ENCODE measurements at places on chromosomes 13 and 19.
A peak's percentile ranks its signal among the peaks of the same experiment; 100 is the strongest.

DNA sequence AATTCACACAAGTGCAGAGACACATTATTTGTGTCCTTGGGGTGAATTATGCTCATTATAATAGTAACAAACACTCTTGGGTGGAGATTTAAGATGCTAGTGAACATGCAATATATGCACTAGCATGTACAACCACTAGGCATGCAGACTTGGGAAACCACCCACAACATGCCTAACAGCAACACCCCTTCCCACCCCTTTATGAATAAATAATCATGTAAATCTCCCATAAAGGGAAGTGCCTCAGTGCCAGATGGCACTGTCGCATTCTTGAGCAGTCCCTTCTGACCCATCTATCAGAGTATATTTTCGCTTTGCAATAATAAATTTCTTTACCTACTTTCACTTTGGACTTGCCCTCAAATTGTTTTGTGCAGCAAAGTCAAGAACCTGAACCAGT lies 1362.2 kb downstream of the OLFM4 start:
- no peak for DNase-seq

- no peak for DNase-seq
Observed at GRCh38 chr19:31178833-31179470, 170.3 kb downstream of the TSHZ3 start.

DNA sequence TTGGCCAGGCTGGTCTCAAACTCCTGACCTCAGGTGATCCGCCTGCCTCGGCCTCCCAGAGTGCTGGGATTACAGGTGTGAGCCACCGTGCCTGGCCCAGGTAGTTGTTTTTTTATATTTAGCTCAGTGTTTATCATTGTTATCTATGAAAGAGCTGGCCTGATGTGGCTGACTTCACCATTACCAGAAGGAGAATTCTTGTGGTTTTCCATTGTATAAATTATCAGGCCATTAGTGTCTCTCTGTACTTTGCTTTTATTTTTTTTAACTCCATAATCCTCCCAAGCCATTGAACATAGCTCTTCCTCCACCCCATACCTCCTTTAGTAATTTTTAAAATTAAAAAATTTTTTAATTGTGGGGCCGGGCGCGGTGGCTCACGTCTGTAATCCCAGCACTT lies 24.2 kb downstream of the CERS4 start:
- DNase-seq: no peak

DNA sequence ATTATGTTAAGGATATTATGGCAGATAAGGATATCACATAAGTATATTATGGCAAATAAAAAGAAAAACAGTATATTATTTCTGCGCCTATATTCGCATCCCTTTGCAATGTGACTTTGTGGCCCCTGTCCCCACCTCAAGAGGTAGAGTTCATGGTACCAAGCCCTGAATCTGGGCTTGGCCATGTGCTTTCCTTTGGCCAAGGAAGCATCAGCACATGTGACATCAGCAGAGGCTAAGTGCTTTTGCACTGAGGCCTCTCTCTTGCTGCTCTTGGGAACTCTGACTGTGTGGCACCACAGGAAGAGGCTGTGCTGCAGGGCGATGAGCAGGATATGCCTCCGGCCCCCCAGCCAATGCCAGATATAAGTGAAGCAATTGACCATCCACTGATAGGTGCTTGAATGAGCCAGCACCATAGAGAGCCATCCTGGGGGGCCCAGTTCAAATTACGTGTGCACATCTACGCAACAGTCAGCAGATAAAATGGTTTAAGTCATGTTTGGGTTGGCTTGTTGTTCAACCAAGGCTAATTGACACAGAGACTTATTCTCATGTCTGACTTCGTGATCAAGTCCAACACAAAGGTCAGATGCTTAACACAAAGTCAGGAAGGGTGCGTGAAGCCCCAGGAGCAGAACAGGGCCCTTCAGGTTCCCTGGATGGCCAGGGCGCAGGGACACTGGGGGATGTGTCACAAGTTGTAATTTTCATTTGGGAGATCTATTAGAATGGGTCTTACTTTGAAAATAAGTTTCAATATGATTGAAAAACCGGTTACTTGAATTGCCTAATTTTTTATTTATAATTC lies 173.3 kb downstream of the COL4A1 start:
- no peak for DNase-seq

DNA sequence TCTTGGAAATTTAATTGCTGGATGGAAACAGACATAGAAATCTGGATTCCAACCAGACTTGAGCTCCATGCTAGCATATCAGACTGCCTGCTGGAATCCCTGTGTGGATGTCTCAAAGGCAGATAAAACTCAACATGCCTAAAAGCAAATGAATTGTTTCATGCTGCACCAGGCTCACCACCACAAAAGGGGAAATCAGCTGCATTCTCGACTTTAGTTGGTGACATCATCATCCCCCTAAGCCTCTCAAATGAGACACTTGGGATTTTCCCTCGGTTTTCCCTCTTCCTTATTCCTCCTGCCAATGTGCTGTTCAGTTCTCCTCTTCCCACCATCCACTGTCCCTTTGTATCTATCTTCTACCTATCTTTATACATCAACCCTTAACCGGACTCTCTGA lies 134.3 kb downstream of the ZDHHC20 start:
- DNase-seq: no peak

DNA sequence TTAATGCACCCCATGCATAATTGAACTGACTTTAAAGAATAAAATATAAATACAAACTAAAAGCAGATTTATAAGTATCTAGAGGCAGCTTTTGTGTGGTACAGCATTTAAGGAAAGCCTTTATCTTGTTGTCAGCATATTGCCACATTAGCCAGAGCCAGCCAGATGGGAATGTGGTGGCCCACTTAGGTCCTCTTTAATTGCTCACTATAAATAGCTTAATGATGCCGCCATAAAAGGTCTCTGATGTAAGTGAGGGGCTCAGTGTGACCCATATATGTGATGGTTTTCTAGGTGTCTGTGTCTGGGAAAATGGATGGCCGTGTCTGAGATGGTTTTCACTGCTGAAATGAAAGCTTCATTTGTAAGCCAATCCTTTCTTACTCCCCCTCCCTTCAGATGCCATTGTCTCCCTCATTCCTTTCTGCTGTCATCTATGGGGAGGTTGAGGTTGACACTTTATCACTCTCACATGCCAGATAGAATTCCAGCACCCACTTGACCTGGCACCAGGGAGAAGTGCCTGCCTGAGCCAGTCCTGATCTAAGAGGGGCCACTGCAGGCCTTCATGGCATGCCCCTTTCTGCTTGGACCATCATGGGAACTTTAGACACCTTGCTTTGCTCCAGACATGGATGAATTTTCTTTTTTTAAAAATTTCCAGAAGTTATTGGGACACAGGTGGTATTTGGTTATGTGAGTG lies 135.3 kb downstream of the MTUS2 start:
- no peak for DNase-seq

DNA sequence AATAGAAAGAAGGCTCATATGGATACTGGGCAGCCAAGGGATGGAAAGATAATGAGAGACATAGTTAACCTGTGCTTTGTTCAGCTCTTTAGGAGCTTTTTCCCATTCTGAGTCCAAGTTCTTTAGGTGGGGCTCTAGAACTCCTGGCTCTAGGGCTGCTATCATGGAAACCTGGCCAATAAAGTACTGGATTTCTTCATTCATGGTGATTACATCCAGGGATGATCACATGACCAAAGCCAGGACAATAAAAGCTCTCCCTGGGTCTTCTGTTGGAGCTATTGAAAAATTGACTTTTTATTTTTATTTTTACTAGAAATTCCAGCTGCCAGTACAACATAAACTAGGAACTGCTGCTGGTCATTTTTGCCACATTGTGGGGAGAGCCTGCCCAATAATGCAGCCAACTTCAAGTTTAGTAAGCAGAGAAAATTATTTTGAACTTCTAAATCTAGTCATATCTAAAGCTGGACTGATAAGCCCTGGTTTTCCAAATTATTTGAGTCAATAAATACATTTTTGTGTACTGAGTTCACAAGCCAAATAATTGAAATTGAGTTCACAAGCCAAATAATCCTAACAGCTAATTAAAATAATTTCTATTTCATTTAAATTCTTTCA lies 224.9 kb upstream of the STARD13 start:
- DNase-seq: no peak

- DNase-seq: no peak
Observed at GRCh38 chr19:31220540-31220939, 128.7 kb downstream of the TSHZ3 start.

- no peak for DNase-seq
Observed at GRCh38 chr19:35290381-35291127, 1.4 kb upstream of the MAG start.

DNA sequence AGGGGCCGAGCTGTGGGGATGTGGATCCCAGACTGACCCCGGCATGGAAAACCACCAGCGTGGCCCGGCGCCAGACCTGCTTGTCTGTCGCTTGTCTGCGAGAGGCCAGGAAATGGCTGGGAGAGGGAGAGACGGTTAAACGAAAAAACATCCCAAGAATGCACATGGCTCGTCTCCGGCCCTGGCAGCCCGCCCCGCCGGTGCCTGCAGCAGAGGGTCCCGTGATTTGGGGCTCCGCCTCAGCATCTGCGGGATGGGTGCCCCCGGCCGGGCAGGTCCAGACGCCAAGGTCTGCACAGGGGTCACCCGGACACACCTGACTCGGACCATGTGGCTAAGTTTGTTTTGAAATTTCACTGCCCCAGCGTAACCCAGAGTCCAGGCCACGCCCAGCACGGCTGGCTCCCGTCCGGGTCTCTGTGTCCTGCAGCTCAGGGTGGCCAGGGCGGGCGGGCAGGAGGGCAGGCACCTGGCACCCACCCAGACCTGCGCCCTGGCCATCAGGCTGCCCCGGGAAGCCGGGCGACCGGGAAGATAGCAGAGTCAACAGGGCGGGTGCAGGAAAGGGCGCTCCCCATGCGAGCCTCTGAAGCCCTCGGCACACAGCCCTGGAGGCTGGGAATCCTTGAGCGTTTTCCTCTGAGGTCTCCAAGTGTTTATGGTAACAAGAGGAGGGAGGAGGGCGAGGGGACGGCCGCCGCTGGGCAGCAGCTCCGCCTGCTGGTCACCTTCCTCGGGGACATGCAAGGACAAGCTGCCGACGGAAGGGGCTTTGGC lies 103.2 kb downstream of the GADD45B start:
- DNase-seq: peak; percentile 45

DNA sequence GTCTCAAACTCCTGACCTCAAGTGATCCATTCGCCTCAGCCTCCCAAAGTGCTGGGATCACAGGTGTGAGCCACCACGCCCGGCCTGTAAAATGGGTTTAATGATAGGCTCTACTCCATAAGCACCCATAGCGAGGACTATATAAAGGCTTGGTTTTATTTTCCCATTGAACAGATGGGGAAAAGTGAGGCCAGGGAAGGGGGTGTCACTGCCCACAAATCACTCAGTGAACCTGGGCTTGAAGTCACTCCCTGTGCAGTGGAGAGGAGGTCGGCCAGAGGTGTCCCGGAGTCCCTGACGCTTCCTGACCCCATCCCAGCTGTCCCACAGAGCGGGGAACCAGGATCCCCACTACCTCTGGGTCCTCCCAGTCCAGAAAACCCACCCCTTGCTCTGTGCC lies 14.9 kb downstream of the TLE2 start:
- no peak for DNase-seq

GRCh38 chr13:62309904-62310303 lies 894.3 kb upstream of the PCDH20 start:
- DNase-seq: no peak

GRCh38 chr13:28716511-28716910 lies 2.3 kb downstream of the SLC46A3 start:
- no peak for DNase-seq

DNA sequence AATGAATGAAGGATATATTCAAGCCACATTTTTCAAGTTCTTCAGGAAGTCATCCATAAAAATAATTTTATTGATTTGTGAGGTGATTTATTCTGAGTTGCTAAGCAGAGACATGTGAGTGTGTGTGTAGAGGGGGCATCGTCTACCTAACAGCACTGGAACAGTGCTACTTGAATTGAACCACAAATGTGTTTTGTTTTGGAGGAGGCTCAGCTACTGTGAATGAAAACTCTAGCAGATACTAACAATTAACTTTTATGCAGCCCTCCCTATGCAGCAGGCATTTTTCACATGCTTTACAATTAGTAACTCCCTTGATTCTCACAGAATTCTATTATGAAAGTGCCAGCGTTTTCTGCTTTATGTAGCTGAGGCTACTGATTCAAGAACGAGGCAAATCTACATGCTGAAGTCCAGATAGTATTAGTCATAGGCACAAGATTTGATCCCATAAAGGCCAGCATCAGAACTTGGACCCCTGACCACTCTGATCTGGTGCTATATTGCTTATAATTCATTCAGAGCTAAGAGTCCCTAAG lies 103.7 kb downstream of the MYO16 start:
- DNase-seq: no peak

GRCh38 chr13:53045189-53045588 lies 16.6 kb downstream of the OLFM4 start:
- DNase-seq: no peak

DNA sequence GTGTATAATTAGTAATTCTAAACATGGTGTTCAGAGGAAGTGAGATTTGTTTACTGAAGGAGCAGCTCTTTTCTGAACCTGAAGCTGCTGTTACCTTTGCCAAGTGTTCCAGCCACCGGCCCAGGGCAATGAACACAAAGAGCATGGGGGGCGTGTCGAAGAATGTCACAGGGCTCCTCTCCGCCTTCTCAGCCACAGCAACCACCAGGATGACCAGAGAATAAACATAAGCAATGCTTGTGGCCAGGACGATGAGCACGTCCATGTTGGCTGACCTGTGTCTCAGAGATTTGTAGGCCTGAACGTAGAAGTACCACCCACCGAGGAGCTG lies 53.1 kb downstream of the ATP7B start:
- no peak for DNase-seq

DNA sequence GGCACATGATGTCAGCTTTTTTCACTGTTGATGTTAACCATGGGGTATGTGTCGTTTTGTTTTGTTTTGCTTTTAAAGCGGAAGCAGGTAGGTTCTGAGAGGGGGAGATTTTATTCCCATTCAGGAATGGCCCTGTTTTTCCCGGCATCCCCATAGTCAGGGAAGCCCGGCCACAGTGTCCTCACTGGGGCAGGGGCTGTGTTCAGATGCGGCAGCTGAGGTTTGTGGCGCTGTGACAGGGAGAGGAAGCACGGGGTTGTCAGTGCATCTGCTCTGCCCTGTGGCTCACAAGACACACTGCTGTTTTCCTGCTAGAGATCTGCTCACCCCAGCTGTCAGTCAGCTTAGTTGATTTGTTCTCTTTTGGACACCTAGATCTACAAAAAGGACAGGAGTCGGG lies 27.6 kb downstream of the ANKRD27 start:
- no peak for DNase-seq
